ENCODE measurements at places on chromosomes 12 and 14. TPM values are rescaled to one million over a fixed set of nuclear protein-coding genes. Genes with fewer than 3 reads are reported as not detected.

Gene DLK1
- polyA plus RNA-seq, result not detected

Gene ANKS1B
- polyA plus RNA-seq, result not detected

Gene GRIN2B
- polyA plus RNA-seq, result not detected

Gene MAP3K9
- 0.08 TPM for polyA plus RNA-seq

Gene NKX2-1
- polyA plus RNA-seq, result not detected

Gene RIN3
- 5.8 TPM for polyA plus RNA-seq

Gene DACT1
- 0.21 TPM for polyA plus RNA-seq

Gene ATG14
- polyA plus RNA-seq, result 5.9 TPM

Gene TAS2R30
- 0.26 TPM for polyA plus RNA-seq

GRCh38 chr14:65482757-65483438 lies 70.4 kb downstream of the FUT8 start:
- peaks cover 7% of the 10 kb centered on the region for H3K4me1 ChIP-seq
- no peak overlapping the region for H3K4me3 ChIP-seq

- H3K4me3 ChIP-seq, result no peak overlapping the region
- H3K27ac ChIP-seq, result no peak overlapping the region
- no peaks in the 10 kb centered on the region for H3K27me3 ChIP-seq
- no peaks in the 10 kb centered on the region for H3K4me1 ChIP-seq
- H3K36me3 ChIP-seq, result no peaks in the 10 kb centered on the region
- DNase-seq, result no peak
Observed at GRCh38 chr14:72758420-72758819, 135.5 kb downstream of the DPF3 start.

GRCh38 chr14:104509673-104510072 lies 69.9 kb upstream of the C14orf180 start:
- H3K27ac ChIP-seq, result no peak overlapping the region
- DNase-seq, result no peak
- H3K36me3 ChIP-seq, result no peaks in the 10 kb centered on the region
- no peaks in the 10 kb centered on the region for H3K27me3 ChIP-seq
- no peak overlapping the region for H3K4me3 ChIP-seq

DNA sequence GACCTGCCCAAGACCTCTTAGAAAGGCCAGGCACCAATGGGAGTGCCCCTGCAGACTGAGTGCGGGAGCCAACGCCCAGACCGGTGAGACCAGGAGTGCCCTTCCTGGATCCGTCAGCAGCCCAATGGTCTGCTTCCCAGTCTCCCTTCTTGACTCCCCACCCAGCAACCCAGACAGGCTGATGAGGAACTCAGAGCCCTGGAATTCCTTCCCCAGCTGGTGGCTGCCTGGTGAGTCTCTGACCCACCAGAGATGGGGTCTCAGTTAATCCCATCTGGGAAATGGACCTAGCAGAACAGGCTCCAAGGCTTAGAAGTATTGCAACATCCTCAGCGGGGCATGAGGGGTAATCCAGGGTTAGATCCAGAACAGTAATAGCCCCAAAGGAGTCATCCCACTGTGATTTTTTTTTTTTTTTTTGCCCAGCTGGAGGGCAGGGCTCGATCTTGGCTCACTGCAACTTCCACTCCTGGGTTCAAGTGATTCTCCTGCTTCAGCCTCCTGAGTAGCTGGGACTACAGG lies 1.5 kb upstream of the RASAL1 start:
- no peaks in the 10 kb centered on the region for H3K27me3 ChIP-seq
- no peaks in the 10 kb centered on the region for H3K4me1 ChIP-seq
- no peak for DNase-seq
- H3K4me3 ChIP-seq, result no peak overlapping the region
- H3K27ac ChIP-seq, result no peak overlapping the region

- H3K27me3 ChIP-seq, result no peaks in the 10 kb centered on the region
- DNase-seq, result no peak
- H3K27ac ChIP-seq, result no peak overlapping the region
- no peaks in the 10 kb centered on the region for H3K36me3 ChIP-seq
- no peak overlapping the region for H3K4me3 ChIP-seq
Observed at GRCh38 chr14:81285245-81285644, 64.5 kb upstream of the GTF2A1 start.

DNA sequence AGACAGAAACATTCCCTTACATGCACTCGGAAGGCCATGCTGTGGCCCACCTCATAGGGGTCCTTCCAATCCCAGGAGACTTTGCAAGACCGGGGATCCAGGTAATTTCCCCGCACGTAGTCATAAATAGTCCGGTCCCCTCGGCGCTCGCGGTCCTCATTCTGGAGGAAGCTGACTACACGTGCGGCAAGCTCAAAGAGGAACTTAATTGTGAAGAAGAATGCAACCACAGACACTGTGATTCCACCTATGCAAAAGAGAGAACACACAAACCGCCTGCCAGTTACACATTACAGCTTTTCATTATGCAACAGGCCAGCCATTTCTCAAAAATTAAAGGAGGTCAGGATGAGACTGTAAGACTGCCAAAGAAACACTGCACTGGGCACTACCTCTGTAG lies 28.4 kb downstream of the AREL1 start:
- H3K27me3 ChIP-seq, result no peaks in the 10 kb centered on the region
- DNase-seq, result no peak
- no peak overlapping the region for H3K4me3 ChIP-seq
- peaks cover 6% of the 10 kb centered on the region for H3K4me1 ChIP-seq
- H3K27ac ChIP-seq, result no peak overlapping the region

DNA sequence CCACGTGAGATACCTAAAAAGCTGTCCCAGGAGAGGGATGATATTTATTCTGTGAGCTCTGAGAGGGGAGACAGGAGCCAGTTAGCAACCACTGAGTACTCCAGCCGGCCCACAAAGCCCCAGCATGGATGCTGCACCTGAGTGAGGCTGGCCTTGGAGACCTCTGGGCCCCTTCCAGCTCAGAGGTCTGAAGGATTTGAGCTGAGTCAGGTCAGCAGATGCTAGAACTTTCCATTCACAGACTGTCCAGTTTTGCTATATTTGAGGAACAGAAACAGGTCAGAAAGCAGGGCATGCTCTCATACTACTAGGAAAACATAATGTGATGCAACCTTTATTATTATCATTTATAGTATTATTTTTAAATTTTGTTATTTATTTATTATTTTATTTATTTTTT lies 15.0 kb upstream of the MAPKAPK5 start:
- DNase-seq, result no peak
- H3K36me3 ChIP-seq, result no peaks in the 10 kb centered on the region
- H3K4me1 ChIP-seq, result no peaks in the 10 kb centered on the region
- H3K4me3 ChIP-seq, result no peak overlapping the region

- no peak for DNase-seq
- H3K4me3 ChIP-seq, result no peak overlapping the region
- peaks cover 8% of the 10 kb centered on the region for H3K27me3 ChIP-seq
- H3K36me3 ChIP-seq, result no peaks in the 10 kb centered on the region
- H3K4me1 ChIP-seq, result no peaks in the 10 kb centered on the region
Observed at GRCh38 chr12:31037931-31038330, 35.7 kb upstream of the DDX11 start.

GRCh38 chr12:42704810-42705401 lies 115.4 kb upstream of the PRICKLE1 start:
- no peaks in the 10 kb centered on the region for H3K27me3 ChIP-seq
- H3K27ac ChIP-seq, result no peak overlapping the region
- no peaks in the 10 kb centered on the region for H3K36me3 ChIP-seq
- no peak for DNase-seq

- H3K4me1 ChIP-seq, result no peaks in the 10 kb centered on the region
- no peaks in the 10 kb centered on the region for H3K36me3 ChIP-seq
- no peak overlapping the region for H3K27ac ChIP-seq
Observed at GRCh38 chr12:125467363-125467762, 402.1 kb downstream of the AACS start.

DNA sequence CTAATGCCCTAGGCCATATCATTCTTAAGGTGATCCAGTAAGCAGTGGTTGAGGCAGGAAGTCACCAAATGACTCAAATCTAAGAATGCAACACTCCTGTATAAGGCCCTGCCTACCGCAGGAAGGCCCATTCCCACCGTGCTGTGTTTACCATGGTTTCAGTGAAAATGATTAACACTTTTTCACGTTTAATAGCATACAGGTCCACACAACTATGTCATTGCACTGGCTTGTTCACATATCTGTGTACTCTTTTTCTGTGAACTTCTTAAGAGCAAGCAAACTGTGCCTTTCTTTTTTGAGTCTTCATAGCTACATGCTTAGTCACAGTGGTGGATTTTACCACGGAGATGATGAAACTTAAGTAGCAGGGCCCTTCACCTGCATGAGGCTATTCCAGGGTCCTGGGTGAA lies 214.9 kb downstream of the CNTN1 start:
- no peak overlapping the region for H3K4me3 ChIP-seq
- no peak for DNase-seq
- H3K4me1 ChIP-seq, result no peaks in the 10 kb centered on the region
- no peaks in the 10 kb centered on the region for H3K27me3 ChIP-seq
- no peaks in the 10 kb centered on the region for H3K36me3 ChIP-seq
- H3K27ac ChIP-seq, result no peak overlapping the region

- no peaks in the 10 kb centered on the region for H3K27me3 ChIP-seq
- no peak overlapping the region for H3K27ac ChIP-seq
Observed at GRCh38 chr12:31618228-31619025, 27.5 kb upstream of the DENND5B start.

DNA sequence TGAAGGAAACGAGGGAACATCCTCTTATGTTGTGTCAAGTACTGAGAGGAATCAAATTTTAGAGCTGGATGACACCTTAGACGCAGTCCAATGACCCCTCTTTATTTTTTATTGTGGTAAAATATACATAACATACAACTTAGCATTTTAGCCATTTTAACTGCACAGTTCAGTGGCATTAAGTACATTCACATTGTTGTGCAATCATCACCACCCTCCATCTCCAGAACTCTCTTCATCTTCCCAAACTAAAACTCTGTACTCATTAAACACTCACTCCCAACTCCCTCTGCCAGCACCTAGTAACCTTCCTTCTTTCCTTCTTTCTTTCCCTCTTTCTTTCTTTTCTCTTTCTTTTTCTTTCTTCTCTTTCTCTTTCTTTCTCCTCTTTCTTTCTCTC lies 97.2 kb upstream of the SLC24A4 start:
- H3K4me1 ChIP-seq, result no peaks in the 10 kb centered on the region
- H3K4me3 ChIP-seq, result no peak overlapping the region
- no peaks in the 10 kb centered on the region for H3K36me3 ChIP-seq
- no peak overlapping the region for H3K27ac ChIP-seq
- DNase-seq, result no peak

GRCh38 chr12:25556153-25556552 lies 3.1 kb upstream of the LMNTD1 start:
- H3K36me3 ChIP-seq, result no peaks in the 10 kb centered on the region
- no peak overlapping the region for H3K27ac ChIP-seq
- H3K4me1 ChIP-seq, result no peaks in the 10 kb centered on the region
- no peak for DNase-seq

DNA sequence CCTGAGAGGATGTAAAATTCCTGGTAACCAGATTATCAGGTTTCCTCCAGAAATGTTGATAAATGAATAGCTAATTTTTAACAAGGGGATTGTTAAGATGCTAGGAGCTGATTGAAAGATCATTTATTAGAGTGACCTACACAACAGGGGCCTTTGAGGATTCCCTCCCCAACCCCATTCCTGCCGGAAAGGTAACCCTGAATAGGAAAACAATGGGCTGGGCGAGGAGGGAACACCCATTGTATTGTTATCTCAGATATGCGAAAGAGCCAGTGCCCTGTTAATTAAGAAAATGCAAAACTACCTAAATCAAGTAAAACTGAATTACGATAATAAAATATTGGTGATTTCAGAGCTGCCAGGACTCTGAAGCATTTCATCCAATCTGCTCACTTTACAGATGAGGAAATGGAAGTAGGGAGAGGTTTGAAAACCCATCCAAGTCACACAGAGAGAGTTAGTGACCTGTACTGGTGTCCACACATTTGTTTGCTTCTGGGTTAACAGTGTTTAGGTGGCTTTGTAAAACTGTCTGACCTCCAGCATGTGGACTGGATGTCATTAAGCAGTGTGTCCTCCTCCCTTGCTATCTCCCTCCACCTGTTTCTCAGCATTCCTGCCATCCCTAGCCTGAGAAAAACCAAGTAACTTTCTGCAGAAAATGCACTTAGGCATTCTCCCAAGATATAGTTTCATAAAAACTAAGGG lies 214.8 kb downstream of the TTC6 start:
- H3K36me3 ChIP-seq, result no peaks in the 10 kb centered on the region
- no peak overlapping the region for H3K4me3 ChIP-seq
- H3K27me3 ChIP-seq, result no peaks in the 10 kb centered on the region
- H3K4me1 ChIP-seq, result no peaks in the 10 kb centered on the region
- DNase-seq, result no peak

- no peaks in the 10 kb centered on the region for H3K36me3 ChIP-seq
- H3K27ac ChIP-seq, result no peak overlapping the region
- DNase-seq, result no peak
- no peak overlapping the region for H3K4me3 ChIP-seq
- peaks cover 8% of the 10 kb centered on the region for H3K27me3 ChIP-seq
Observed at GRCh38 chr12:112803620-112804282, 12.2 kb downstream of the RPH3A start.

GRCh38 chr14:35973770-35974169 lies 147.6 kb downstream of the BRMS1L start:
- H3K4me1 ChIP-seq, result no peaks in the 10 kb centered on the region
- DNase-seq, result no peak
- no peaks in the 10 kb centered on the region for H3K27me3 ChIP-seq
- no peaks in the 10 kb centered on the region for H3K36me3 ChIP-seq
- H3K27ac ChIP-seq, result no peak overlapping the region
- H3K4me3 ChIP-seq, result no peak overlapping the region

DNA sequence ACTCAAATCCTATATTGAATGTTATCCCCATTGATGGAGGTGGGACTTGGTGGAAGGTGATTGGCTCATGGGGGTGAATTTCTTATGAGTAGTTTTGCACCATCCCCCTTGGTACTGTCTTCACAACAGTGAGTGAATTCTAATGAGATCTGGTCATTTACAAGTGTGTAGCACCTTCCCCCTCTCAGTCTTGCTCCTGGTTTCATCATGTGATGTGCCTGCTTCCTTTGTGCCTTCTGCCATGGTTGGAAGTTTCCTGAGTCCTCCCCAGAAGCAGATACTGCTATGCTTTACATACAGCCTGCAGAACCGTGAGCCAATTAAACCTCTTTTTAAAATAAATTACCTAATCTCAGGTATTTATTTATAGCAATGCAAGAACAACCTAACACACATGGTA lies 302.4 kb upstream of the KITLG start:
- no peaks in the 10 kb centered on the region for H3K4me1 ChIP-seq
- no peak overlapping the region for H3K4me3 ChIP-seq
- no peak for DNase-seq

GRCh38 chr12:32397696-32398095 lies 1.7 kb upstream of the FGD4 start:
- no peaks in the 10 kb centered on the region for H3K36me3 ChIP-seq
- no peak for DNase-seq
- H3K4me3 ChIP-seq, result no peak overlapping the region
- no peaks in the 10 kb centered on the region for H3K27me3 ChIP-seq
- peaks cover 6% of the 10 kb centered on the region for H3K4me1 ChIP-seq

GRCh38 chr14:58638231-58639197 lies 752 bp downstream of the DACT1 start:
- H3K4me1 ChIP-seq, result peaks cover 8% of the 10 kb centered on the region
- DNase-seq, result peak; percentile 26
- H3K36me3 ChIP-seq, result no peaks in the 10 kb centered on the region
